CD4-positive, alpha-beta T cell treated with Interleukin-15 for 4 hours (primary cell): ENCODE measurements at places on chromosomes 12 and 14.

GRCh38 chr14:77272261-77272660 is 1.3 kb upstream of the NGB start:
- no peak for DNase-seq

DNA sequence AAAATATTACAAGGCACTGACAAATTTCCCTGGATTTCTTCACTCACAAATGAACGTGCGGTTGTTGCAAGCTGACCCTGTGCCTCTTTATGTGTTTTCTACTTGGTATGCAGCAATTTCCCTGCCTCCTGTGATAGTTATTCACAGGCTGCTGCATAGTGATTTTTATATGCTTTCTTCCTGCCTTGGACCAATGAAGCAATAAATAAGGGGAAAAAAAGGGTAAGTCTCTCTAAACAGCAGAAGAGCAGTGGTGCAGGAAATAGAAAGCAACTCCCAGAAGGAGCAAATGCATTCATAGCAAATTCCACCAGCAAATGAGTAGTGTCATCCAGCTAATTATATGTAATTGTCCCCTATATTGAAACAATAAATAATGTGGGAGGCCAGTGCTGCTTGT is 737.9 kb downstream of the GALC start:
- no peak for DNase-seq

- DNase-seq: no peak
These were observed 216.4 kb downstream of the PLCZ1 start for GRCh38 chr12:18521461-18521860.

DNA sequence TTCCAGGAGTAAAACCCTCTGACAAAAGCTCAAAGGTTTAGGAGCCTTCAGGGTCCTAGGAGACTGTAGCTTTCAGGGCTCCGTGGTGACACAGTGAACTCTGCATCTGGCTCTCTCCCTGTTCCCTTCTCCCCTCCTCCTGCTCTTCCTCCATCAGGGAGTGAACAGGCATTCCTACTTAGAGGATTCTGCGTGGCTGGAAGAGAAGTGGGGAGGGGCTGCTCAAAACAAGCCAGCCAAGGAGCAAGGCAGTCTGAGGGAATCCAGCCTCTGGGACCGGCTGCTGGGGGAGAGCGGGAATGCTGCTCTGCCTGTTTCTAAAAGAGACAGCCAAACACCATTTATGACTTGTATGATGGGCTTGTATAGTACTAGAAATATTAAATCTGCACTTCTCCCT is 49.5 kb downstream of the RBMS2 start:
- no peak for DNase-seq

DNA sequence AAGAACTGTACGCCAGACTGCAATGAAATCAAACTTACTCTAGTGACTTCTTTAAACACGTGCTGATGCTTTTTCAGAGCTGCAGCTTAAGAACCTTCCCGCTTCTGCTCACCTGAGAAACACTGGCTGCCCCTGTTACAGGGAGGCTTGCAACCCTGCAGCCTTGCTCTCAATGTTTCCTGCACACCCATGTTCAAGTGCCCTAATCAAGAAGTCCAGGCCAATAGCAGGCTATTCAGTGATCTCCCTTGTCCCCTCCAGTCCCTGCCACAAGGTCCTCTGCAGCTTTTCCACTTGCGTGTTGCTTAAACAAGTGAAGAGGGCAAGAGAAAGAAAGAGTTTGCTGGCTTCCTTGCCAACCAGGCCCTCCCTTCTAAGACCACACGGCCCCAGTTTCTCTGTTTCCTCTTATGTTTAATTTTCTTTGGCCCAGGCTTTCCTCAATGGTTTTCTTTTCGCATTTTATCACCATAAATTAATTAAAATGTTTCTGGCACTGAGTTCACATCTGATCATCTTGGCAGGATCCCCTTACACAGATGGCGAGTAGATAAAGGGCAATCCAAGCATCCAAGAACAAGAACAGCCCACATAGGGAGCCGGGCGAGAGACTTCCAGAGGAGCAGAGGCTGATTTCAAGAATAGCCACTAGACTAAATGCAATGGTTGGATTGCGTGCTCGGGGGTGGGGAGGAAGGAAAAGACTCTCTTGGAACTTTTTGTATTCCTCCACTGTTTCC is 82.3 kb upstream of the CDKN3 start:
- no peak for DNase-seq

DNA sequence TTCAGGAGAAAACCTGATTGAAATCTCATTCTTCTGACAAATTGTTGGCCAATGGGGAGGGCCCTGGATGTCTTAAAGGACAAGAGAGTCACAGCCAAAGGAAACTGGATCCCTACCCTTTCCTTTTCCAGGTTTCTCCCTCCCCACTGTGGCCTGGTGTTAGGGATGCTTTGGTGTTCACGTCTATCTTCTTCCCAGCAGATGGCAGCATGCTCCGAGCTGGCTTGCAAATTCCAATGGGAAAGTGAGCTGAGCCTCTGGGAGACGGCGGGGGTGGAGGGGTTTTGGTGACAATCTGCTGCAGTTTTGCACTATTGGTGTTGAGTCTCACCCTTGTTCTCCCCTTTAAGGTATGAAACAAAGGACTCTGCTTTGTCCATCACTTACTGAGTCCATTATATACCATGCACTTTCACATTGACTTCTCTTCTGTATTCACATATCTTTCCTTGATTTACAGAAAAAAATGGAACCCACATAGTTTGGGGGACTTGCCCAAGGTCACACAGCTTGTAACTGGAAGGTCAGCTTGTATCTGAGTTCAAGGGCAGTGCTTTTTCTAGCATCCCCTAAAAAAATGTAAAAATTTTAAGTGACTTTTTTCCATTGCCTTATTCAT is 39.3 kb downstream of the CCDC177 start:
- no peak for DNase-seq

- DNase-seq: no peak
These were observed 29.8 kb downstream of the ERG28 start for GRCh38 chr14:75630695-75631452.

- no peak for DNase-seq
These were observed 193.8 kb upstream of the NPAS3 start for GRCh38 chr14:32744811-32745445.

GRCh38 chr12:115949675-115950074 is 327.8 kb downstream of the MED13L start:
- no peak for DNase-seq

DNA sequence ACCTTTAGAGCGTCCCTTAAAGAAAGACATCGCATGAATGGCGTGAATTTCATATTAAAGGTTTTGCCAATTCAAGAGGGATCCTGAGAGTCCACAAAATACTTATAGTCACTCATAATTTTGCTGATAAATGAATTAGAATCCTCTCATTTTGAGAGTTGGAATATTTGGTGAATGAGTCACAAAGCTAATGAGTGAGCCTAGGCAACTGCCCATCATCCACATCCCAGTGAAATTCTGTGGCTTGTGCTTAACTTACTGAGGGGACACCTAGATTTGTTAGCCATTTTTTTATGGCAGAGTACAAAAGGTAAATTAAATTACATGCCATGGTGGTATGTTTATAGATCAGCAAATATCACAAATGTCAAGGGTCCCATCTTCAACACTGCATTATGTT is 12.7 kb upstream of the NOXRED1 start:
- no peak for DNase-seq
